Lower lobe of right lung (tissue), 2 donors: ENCODE measurements at places on chromosomes 1 and 21.
A peak's percentile ranks its signal among the peaks of the same experiment; 100 is the strongest.

DNA sequence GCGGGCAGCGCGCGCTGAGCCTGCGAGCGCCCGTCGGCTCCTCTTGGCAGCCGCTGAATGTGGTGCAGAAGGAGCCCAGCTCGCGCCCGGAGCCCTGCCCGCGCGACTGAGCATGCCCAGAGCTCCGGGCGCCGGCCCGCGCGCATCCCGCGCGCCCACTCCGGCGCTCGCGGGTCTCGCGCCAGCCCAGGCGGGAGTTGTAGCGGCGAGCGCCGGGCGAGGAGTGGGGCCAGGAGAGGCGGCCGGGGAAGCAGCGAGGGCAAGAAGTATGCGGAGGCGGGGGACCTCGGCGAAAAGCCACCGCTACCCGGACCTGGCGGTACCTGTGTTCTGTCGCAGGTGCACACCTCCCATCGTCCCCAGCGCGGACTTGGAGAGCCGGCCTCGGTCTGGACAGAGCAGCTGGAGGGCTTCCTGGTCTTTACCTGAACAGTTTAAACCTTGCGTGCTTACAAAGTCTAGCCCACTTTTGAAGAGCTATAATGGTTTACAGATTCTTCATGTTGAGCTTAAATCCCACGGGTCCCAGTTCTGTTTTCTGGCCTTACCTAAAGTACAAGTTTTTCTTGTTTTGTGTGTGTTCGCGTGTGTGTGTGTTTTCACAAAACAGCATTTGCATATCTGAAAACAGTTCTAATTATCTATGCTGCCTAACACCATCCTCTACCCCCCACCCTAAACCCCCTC, at the start of gene DDAH1:
Gene DDAH1, minus strand, starts transcription at position 61 of the 687 bp plus-strand sequence. CDS start 114 bp downstream, outside the sequence.
- H3K27me3 ChIP-seq: peaks cover 4% of the 10 kb centered on the region
- no peaks in the 10 kb centered on the region for H3K36me3 ChIP-seq
- peaks cover 27% of the 10 kb centered on the region for H3K4me1 ChIP-seq
- peak within 1 kb of the TSS; percentile 68 for H3K4me3 ChIP-seq

GRCh38 chr1:60133848-60134247, 60.3 kb upstream of the C1orf87 start:
- no peak overlapping the region for H3K4me3 ChIP-seq
- H3K27ac ChIP-seq: no peak overlapping the region
- no peaks in the 10 kb centered on the region for H3K36me3 ChIP-seq
- DNase-seq: no peak
- no peaks in the 10 kb centered on the region for H3K4me1 ChIP-seq
- H3K27me3 ChIP-seq: no peaks in the 10 kb centered on the region

DNA sequence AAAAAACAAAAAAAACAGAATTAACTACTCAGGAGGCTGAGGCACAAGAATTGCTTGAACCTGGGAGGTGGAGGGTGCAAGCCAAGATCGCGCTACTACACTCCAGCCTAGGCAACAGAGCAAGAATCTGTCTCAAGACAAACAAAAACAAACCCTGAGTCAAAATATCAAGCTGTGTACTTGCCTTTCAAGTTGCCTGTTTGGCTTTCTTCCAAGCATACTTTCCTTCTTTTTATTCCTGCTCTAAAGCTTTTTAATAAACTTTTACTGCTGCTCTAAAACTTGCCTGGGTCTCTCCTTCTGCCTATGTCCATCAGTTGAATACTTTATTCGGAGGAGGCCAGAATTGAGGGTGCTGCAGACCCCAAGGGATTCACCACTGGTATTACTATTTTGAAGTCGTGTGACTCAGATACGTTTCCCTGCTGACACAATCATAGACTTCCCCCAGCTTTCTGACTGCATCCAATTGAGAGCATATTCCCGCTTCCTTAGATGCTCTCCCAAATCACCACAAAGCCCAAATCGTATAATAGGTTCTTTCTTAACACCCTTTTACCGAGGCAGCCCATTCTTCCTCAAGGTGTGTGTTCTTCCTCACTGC, 3.5 kb upstream of the ACBD6 start:
- H3K36me3 ChIP-seq: no peaks in the 10 kb centered on the region
- H3K27ac ChIP-seq: no peak overlapping the region
- H3K27me3 ChIP-seq: no peaks in the 10 kb centered on the region
- peaks cover 17% of the 10 kb centered on the region for H3K4me1 ChIP-seq
- DNase-seq: no peak
- no peak overlapping the region for H3K4me3 ChIP-seq

DNA sequence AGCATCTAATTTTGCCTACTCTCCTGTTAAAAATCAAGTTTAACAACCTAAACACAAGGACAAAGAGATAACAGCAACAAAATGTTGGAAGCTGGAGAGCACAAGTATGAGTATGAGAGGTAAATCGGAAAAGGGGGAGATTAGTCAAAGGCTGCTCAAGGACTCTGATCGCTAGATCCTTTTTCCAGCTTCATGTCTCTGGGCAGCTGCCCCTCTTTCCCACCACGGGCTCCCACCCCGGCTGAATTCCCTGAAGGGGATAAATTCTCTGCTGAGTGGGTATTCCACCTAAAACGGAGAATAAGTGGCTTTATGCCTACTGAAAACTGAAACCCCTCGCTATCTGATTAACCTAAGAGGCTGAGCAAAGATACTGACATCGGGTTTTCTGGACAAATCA, 696 bp upstream of the CTBS start:
- H3K36me3 ChIP-seq: peaks cover 1% of the 10 kb centered on the region
- no peak for DNase-seq
- H3K27me3 ChIP-seq: no peaks in the 10 kb centered on the region
- H3K4me1 ChIP-seq: peaks cover 17% of the 10 kb centered on the region

DNA sequence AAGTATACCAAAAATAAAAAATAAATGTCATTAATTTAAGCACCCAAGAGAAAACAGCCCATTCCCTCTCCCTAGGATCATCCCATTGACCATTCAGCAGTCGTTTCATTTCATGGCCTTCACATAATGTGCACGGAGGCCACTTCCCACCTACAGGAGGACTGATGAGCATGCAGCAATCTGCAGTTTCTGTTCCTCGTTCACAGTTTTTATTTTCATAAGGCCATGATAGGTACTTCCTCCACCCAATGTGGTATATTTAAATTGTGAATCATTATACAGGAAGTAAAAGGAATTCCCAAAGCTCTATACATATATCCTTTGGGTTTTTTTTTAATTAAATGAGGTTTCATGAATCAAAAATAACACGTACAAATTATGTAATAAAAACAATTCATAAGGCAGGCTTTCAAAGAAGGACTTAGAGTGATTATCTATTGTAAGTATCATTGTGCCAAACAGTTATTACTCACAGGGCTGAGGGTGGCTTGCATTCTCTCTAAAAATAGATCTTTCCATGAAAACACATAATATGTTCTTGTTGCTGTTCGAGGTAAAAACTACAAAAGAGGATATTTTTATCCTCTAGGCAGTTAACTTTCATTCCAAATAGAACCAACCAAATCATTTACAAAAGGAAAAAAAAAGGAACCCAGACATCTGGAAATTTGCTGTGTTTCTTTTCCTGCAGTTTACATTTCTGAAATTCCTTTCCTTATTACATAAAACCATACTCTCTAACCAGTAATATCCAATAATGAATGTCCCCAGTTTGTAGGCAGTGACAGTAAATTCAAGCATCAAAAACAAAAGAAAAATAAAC, 27.5 kb upstream of the SLC44A3 start:
- H3K4me3 ChIP-seq: no peak overlapping the region
- no peaks in the 10 kb centered on the region for H3K36me3 ChIP-seq
- no peak for DNase-seq
- peak overlapping the region; percentile 32 for H3K27ac ChIP-seq
- peaks cover 28% of the 10 kb centered on the region for H3K4me1 ChIP-seq
- no peaks in the 10 kb centered on the region for H3K27me3 ChIP-seq

DNA sequence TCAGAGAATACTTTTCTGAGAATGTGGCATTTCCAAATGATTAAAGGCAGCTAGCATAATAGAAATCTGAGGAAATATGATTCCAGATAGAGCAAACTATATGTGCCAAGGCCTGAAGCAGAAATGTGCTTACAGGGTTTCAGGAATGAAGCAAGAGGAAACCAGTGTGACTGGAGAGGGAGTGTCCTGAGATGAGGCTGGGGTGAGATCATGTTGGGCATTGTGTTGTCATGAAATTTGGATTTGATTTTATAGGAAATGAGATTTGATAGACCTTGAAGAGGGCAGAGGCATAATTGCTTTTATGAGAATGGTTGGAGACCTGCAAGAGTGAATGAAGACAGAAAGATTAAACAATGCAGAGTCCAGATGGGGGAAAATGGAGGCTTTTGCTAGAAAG, 338.1 kb upstream of the SNX7 start:
- H3K4me1 ChIP-seq: peaks cover 30% of the 10 kb centered on the region
- H3K27me3 ChIP-seq: no peaks in the 10 kb centered on the region
- DNase-seq: no peak
- no peak overlapping the region for H3K4me3 ChIP-seq
